Fibroblast of skin of left quadriceps (primary cell): ENCODE measurements at places on chromosomes 13 and 19.

GRCh38 chr19:24166055-24166454, 79.1 kb downstream of the ZNF254 start:
- DNase-seq: no peak

GRCh38 chr19:30608471-30608870, 236.3 kb downstream of the ZNF536 start:
- DNase-seq: no peak

DNA sequence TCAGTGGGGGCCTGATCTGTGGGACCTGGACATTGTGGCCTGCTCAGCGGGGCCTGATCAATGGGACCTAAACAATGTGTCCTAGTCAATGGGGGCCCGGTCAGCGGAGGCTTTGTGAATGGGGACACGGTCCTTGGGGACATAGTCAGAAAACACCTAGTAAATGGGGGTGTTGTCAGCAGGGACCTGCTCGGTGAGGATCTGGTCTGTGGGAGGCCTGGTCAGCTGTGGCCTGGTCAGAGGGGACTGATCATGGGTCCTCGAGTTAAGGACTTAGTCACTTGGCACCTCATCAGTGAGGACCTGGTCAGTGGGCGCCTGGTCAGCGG, 44.5 kb upstream of the TPM4 start:
- no peak for DNase-seq

GRCh38 chr13:61592489-61592888, 176.8 kb upstream of the PCDH20 start:
- no peak for DNase-seq

DNA sequence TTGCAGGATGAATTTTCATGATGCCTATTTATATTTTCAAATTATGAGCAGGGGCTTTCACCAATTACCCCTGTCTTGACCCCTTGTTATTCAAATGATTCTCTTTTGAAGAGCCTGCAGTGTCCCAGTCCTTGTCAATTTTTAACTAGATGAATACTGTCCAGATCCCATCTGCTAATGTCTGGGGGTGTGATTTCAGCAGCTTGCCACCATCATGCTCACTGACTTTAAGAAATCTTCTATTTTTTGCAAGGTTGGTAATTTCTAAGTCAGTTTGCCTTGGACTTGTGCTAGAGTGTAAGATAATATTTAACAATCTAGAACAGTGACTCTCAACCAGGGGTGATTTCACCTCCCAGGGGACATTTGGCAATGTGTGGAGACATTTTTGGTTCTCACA, 106.0 kb downstream of the CACNA1A start:
- DNase-seq: no peak

- no peak for DNase-seq
Measured at GRCh38 chr13:71758828-71759227, 108.2 kb downstream of the DACH1 start.

DNA sequence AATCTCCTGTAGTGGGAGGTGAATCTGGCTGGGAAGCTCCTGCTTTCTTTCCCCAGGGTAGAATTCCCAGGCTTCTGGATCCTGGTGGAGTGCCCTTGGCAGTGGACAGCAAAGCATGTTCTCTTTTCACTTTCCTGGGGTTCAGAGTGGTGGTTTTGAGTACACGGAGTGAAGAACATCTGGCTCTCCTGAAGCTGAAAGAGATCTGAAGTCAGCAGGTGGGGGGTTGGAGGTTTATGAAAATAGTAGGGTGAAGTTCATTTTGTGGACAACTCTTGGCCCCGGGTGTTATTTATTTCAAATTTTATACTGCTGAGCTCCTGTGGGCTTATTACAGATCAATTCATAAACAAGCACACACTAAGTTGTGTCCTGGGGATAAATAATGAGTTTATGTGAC, 497.3 kb downstream of the KLF5 start:
- DNase-seq: no peak

GRCh38 chr13:40383132-40383531, 283.3 kb downstream of the FOXO1 start:
- no peak for DNase-seq

DNA sequence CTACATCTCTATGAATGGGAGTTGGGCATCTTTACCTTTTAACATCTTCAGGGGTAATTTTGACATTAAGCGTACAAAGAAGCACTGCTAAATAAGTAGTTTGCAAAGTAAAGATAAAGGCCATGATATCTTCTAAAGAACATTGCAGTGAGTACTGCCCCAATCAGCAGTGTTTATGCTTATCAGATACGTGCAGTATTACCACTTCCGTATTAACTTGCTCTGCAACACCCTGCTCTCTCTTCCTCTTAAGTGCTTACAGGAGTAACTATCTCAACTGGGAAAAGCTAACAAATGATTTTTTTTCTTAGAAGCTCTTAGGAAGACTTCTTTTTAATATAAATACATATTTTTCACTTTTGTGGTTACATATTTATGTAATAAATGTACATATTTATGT, 793.7 kb upstream of the SLC10A2 start:
- no peak for DNase-seq

- DNase-seq: no peak
Measured at GRCh38 chr13:37201081-37201480, 95.6 kb upstream of the CSNK1A1L start.

DNA sequence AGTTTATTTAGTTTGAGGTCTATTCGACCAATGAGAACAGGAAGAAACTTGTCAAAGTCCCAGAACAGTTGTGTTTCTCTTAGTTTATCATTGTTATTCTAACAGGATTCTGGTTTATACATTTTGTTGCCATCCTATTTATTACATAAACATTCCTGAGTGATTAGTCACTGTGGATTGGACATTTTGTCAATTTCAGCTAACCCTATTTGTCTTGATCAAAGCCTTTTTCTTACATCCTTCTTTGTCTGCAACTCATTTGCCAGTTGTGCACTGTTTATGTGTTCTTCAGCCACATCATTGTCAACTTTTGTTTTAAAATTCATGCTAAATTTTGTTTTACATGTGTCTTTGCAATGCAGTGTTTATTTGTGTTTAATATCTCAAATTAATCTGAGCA, 886.0 kb upstream of the SLC10A2 start:
- no peak for DNase-seq

GRCh38 chr19:33699754-33700407, 78.1 kb downstream of the CHST8 start:
- no peak for DNase-seq

DNA sequence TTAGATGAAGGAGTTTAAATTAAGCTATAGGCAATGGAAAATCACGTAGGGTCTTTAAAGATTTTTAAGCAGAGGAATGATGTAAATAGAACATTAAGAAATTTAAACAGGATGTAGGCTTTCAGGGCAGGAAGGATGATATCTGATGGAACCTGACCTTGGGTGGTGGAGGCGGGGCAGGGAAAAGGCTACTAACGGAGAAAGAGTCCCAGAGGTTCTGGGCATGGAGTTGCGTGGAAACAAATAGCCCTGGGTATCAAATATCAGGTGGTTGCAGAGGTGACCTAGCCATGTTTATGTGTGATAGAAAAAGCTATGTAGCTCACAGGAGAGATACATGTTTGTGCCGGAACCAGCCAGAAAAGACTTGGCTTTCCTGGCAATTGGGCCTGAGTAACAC, 7.8 kb upstream of the CDK8 start:
- no peak for DNase-seq

- DNase-seq: no peak
Measured at GRCh38 chr13:48873081-48873480, 102.6 kb upstream of the FNDC3A start.

DNA sequence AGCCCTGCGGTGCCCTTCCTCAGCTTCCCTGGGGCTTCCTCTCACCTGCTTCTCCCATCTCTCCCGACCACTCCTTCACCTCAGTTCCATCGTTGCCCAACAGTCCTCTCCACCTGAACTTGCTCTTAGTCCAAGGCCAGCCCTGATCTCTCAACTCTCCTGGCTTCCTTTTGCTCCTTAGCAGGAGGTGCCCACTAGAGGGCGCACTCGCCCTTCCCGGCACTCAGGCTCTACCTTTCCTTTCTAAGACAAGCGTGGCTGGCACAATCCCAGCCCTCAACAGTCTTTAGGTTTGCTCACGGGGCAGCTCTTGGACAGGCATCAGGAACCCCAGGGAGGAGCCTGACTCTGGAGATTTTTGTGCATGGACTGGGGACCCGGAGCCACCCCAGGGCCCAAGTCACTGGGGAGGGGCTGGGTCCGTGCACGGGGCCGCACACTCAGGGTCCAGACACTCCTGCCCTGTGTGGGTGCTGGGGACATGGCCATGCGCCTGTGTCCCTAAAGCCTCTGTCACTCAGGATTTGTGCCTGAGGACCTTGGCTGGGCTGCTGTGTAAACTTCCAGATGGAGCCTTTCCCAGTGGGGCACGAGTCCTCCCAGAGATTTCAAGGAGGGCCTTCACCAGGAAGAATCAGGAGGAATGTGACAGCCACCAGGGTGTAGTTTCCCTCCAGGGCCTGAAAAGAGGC, 12.1 kb upstream of the CEACAM8 start:
- DNase-seq: no peak

- DNase-seq: no peak
Measured at GRCh38 chr19:54523403-54523802, 20.8 kb downstream of the LAIR2 start.

- DNase-seq: no peak
Measured at GRCh38 chr19:10228920-10229319, 2.2 kb downstream of the S1PR2 start.

DNA sequence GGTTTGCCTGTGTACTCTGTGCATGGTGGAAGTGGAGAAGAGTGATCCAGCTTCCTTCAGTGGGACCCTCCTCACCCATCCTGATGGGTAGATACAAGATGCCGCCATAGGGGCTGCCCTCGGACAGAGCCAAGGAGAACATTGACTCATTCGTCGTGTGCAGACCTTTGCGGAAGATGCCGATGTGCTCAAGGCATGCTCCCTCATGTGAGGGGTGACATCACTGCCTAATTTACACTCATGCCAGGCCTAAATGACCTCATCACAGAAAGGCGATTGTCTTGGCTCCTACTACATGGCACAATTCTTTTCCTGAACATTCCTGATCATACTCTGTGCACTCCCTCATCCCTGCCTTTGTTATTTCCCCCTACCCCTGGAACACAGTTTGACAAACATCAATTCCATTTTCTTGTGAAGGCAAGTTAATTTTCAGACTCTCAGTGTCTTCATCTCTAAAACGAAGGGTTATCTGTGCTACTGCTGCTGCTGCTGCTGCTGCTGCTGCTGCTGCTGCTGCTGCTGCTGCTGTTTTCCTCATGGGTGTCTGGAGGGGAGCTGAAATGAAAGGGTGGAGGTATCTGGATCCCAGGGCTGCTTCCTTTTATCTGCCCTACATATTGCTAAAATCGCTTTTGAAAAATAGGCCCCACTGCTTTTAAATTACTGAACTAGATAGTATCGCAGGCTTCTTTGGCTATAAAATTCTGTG, 146.5 kb upstream of the ARGLU1 start:
- DNase-seq: no peak
